ENCODE measurements at places on chromosomes 3 and 15.

DNA sequence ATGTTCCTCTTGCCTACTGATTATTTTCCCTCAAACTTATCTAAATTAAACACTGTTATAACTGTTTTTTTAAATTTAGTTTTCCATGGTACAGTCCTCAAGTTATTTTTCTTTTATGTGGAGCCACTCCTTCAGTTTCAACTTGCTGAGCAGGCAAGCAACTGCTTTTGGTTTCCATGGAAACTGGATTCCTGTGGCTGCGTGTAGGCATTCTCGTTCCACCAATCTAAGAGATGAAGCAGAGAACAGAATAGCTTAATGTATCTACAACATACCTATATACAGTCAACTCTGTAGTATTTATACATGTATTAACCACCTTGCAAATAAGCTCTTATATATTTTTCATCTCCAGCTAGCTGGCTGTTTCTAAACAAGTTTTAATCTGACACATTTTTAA lies 25.8 kb upstream of the ANXA2 start:
- peak; percentile 92 for DNase-seq

DNA sequence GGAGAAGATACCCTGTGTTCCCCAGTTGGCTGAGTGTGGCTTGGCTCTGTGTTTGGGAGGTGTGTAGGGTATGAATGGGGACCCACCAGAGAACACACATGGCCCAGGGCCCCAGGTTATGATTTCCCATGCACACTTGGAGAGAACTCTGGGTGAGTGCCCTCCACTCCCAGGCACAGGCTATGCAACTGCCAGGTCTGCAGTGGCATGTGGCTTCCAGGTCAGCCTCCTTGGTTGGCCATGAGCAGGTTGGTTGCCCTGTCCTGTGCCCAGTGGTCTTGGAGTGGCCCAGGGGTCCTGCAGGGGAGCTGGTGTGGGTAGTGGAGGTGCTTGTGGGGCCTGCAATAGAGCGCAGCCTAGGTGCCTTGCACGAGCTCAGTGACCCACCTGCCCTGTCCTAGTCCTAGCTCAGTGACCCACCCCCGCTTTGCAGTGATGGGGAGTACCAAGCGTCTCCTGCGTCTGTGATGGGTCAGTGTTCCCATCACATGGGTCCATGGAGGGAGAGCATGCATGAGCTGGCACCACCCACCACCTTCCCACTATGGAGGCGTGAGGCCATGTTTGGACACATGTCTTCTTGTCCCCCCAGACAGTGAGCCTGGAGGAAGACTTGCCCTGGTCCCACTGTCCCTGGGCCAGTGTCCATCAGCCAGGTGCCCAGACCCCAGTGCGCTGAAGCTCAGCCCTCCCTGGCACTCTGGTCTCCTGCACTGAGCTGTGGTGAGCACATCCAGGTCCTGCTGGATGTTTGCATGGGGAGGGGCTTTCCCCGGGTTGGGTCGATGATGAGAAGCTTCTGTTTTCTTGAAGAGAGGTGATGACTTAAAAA lies 217.3 kb downstream of the SNRPN start:
- no peak for DNase-seq

DNA sequence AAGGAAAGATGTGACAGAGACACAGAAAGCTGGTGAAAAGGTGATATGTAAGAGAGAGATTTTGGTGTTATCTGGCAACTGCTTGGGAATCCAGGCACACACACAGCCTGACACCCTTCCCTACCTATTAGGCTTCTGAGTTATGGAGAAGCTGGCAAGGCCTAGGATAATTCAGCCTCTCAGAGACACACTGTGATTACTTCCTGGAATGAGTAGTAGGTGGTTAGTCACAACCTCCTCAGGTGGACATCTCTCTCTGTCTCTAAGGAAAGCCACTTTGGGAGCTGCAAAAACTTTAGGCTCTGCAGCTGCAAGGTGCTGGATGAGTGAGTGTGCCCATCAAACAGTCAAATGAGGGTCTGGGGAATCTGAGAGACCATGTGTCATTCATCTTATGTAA lies 201.9 kb downstream of the PDCD6IP start:
- no peak for DNase-seq

DNA sequence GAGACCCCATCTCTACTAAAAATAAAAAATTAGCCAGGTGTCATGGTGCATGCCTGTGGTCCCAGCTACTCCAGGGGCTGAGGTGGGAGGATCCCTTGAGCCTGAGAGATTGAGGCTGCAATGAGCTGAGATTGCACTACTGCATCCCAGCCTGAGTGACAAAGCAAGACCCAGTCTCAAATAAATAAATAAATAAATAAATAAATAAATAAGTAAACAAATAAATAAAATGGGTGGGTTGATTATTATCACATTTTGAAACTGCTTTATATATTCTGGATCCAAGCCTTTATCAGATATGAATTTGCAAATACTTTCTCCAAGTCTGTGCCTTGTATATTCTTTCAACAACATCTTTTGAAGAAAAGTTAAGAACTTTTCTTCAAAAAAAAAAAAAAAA lies 22.2 kb upstream of the PCSK6 start:
- no peak for DNase-seq

DNA sequence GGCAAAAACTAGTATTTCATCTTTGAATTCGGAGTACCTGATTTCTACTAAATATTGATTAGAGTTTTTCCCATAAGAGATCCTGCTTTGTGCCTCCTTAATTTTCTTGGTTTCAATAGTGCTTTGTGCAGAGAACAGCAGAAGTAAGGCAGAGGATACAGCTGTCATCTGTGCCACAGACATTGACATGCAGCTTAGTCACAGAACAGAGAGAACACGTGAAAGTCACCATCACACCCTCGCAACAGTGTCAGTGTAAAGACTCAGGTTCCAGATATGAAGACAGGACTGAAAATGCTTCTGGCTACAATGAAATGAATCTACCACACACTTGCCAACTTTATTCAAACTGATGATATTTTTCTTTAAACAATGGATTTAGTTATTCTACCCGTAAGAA lies 942.8 kb upstream of the CFAP20DC start:
- no peak for DNase-seq

GRCh38 chr15:38421069-38421690 lies 32.7 kb upstream of the FAM98B start:
- no peak for DNase-seq

- DNase-seq, result peak; percentile 14
Observed at GRCh38 chr3:177071496-177072156, 125.7 kb downstream of the TBL1XR1 start.

DNA sequence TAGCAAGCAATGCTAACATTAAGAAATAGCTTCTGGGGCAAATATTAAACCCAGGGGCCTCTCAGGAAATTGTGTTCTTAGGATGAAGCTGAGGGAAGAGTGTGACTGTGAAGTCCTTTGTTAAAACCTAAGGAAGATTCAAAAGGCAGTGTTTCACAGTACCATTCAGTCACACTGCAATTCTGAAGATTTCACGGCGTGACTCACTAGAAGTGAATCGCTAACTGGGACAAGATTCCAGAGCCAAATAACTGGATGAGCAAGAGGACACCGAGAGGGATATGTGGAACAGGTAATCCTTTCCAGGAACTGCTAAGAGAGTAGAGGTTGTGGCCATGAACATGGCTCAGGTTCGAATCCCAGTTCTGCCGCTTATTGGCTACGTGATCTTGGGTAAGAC lies 61.8 kb upstream of the SMAD3 start:
- no peak for DNase-seq

- no peak for DNase-seq
Observed at GRCh38 chr3:64074060-64074459, 50.8 kb upstream of the PSMD6 start.

GRCh38 chr3:839981-840380 lies 252.8 kb upstream of the CNTN6 start:
- DNase-seq, result no peak

DNA sequence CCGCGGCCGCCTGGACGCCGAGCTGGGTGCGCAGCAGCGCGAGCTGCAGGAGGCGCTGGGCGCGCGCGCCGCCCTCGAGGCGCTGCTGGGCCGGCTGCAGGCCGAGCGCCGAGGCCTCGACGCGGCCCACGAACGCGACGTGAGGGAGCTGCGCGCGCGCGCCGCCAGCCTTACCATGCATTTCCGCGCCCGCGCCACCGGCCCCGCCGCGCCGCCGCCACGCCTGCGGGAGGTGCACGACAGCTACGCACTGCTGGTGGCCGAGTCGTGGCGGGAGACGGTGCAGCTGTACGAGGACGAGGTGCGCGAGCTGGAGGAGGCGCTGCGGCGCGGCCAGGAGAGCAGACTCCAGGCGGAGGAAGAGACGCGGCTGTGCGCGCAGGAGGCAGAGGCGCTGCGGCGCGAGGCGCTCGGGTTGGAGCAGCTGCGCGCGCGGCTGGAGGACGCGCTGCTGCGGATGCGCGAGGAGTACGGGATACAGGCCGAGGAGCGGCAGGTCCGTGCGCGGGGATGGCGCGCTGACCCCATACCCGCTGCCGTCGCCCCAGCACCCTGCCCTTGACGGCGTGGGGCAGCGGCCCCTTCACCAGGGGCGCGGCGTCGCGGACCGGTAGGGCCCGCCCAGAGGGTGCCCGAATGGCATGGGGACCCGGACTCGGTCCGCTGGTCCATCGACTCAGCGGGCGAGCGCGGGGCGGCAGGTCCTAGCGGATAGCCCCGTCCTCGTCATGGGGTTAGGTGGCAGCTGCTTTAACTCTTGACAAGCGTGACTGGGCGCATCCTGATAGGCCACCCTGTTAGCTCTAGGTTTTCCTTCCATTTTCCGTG lies 848 bp downstream of the SYNM start:
- DNase-seq, result peak; percentile 47

DNA sequence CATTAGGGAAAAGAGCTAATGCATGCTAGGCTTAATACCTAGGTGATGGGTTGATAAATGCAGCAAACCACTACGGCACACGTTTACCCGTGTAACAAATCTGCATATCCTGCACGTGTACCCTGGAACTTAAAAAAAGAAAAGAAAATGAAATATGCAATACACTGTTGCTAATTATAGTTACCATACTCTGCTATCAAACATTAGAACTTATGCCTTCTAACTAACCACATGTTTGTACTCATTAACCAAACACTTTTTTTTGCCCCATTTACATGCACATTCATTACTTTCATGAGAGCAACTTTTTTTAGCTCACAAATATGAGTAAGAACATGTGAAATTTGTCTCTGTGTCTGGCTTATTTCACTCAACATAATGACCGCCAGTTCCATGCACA lies 253.1 kb downstream of the CGGBP1 start:
- DNase-seq, result no peak
